NCI-H2107 (cell line): ENCODE measurements at places on chromosomes 12 and 14.

DNA sequence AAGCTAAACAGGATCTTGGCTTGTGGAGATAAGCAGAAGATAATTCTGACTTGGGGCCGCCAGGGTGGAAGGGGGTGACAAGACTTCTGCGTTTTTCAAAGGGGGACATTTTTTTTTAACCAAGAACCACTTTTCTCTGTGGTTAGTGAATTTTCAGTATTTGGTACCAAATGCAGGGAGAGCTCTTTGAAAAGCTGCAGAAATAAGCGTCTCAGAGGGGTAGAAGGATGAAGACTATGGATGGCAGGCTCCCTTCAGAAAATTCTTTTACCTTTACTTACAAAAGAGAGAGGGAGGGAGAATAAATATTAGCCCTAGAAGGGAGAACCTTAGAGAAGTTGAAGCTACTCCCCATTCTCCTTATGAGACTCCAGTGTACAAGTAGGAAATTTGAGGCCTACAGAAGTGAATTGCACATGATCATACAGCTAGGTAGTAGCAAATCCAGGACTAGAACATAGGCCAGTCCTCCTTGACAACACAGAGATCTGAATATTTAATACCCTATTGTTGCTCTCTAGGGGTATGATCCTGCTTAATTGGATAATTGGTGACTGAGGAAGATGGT, 840 bp downstream of the MRPL52 start:
- DNase-seq = no peak

- no peak for DNase-seq
Observed at GRCh38 chr14:99276482-99276881, 4.5 kb upstream of the BCL11B start.

DNA sequence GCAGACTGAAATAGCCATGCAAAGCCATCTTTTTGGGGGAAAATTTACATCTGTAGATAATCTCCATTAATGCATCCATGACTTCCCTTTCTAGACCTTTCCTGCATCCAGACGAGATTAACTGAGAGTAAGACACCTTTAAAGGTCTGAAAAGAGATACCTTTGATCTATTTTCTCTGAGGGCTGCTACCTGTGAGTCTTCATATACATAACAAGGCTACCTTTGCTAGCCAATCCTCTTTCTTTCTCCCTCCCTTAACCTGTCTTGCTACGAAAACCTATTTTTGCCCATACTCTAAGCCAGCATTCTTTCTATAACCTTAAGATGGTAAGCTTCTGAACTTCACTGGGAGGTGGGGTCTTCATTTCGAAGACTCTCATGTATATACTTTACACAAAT, 908.5 kb upstream of the FBXO33 start:
- no peak for DNase-seq

GRCh38 chr12:50065726-50066310, 8.4 kb downstream of the ASIC1 start:
- DNase-seq = no peak

DNA sequence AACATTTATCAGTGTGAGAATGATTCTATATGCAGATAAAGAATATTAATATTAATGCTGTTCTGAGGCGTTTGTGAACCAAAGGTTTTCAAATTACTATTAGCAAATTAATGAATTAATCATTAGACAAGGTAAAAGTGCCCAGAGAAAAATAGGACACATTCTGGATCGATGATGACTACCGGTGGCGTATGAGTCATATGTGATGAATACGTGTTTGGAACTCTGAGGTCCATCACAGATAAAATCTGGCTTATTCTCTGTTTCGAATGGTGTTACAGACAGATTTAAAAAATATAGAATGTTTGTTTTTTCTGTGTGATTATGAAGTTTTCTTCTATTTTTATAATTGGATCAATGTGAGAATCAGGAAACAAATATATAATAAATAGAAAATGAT, 79.2 kb upstream of the RTL1 start:
- DNase-seq = no peak

DNA sequence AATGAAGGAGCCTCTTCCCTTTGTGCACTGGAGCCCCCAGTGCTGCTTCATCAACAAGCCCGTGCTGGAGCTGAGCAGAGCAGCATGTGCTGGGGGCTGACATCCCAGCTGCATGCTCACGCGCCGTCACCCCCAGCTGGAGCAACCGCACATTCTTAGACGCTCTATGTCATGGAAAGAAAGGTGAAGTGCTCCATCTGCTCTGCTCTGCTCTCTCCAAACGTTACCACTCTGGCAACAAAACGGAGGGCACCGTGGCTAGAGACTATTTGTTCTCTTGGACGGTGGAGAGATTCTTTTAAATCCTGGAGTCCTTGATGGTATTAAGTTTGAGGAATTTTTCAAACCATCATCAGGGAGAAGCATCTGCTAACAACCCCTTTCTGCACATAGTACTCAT, 208.4 kb downstream of the C12orf75 start:
- DNase-seq = no peak

GRCh38 chr12:93199831-93200236, 177.9 kb upstream of the NUDT4 start:
- no peak for DNase-seq

DNA sequence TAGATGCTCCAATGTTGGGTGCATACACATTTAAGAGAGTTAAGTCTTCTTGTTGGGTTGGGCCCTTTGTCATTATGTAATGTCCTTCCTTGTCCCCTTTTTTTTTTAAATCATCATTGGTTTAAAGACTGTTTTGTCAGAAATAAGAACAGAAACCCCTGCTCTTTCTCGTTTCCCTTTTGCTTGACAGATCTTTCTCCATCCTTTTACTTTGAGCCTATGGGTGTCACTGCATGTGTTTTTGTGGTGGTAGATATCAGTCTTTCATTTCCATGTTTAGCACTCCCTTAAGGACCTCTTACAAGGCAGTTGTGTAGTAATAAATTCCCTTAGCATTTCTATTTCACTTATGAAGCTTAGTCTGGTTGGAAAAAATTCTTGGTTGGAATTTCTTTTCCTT, 47.4 kb downstream of the RTN1 start:
- DNase-seq = no peak

DNA sequence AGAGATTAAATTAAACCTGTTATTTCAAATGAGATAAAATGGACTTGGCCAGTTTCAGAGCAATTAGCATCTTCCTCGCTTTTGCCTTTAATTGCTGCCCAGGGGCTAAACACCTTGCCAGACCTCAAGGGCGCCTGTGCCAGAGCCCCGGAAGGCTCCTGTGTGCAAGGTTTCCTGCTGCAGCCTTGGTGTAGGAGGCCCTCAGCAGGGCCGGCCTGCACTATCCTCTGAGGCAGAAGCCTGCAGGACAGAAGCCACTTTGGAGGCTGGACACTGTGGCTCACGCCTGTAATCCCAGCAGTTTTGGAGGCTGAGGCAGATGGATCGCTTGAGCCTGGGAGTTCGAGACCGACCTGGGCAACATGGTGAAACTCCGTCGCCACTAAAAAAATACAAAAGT, 150.4 kb downstream of the CALM1 start:
- DNase-seq = no peak

- DNase-seq = no peak
Observed at GRCh38 chr12:45697371-45697770, 32.1 kb upstream of the ARID2 start.

- no peak for DNase-seq
Observed at GRCh38 chr14:66600416-66600815, 92.5 kb downstream of the GPHN start.

GRCh38 chr12:19946550-19946949, 421.8 kb upstream of the PDE3A start:
- DNase-seq = no peak

DNA sequence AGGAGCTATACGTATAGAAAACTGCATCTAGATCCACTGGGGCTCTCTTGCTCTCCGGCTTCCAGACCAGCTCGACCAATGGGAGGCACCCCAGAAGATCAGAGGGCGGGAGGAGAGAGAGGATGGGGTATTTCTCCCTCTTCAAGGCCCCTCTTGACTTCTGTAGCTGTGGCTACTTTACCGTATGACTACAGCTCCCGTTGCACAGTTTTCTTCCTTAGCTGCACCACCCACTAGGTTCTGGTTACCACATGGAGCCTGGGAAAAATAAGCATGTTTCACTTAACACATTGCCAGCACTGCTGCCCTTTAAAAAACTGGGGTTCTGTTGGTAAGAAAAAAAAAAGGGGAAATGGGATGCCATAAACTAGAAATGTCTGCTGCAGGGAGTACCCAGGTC, 214.4 kb downstream of the TBX5 start:
- DNase-seq = no peak

- DNase-seq = no peak
Observed at GRCh38 chr14:96649327-96649601, 147.1 kb downstream of the PAPOLA start.

DNA sequence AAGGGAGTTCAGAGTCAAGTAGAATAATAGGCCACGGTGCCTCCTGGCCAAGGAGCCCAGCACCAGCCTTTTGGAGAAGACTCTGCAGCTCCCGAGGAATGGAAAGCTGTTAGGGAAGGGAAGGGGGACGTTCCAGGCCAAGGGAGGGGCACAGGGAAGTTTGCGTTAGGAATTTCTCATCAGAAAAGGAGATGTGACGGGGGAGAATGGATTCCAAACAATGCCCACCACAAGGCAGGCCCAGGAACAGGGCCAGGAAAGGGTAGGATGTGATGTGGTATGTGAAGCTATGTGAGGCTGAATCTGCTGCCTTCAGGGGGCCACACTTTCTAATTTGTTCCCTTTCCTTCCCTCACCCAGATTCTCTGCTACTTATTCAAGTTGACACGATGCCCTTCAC, 46.0 kb downstream of the DGLUCY start:
- DNase-seq = no peak

DNA sequence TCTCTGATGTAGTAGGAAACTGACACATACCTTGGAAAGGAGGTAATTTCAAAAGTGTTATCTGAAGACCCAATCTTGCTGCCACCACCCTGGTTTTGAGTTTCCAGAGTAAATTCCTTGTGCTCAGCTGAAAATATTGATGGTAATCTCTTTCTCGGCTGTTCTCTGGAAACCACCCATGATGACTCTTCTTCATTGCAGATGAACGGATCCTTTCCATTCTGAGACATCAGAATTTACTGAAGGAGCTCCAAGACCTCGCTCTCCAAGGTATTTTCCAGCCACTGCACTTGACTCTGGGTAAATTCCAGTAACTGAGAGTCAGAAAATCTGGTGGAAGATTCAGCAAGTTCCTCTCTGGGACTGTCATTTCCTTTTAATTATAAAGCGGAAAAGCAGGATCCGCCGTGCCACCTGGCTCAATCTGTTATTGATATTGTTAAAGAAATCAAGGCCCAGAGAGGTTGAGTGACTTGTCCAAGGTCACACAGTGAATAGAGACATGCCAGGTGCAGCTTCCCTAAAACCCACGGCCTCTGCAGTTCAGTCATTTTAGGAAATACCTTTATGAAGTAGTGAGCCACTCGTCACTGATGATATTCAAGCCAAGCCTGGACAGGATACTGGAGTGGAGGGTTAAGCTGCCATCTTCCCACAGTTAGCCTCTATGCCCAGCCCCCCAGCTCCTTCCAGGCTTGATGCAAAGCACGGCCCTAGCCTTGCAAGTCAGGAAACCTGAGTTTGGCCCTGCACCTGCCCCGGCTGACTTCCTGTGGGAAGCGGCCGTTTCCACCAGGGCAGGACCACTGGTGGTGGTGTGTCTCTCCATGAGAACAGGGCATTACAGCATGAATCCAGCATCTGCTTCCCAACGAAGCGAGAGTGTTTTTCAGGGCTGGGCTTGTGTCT, 4.7 kb downstream of the CHGA start:
- DNase-seq = no peak

DNA sequence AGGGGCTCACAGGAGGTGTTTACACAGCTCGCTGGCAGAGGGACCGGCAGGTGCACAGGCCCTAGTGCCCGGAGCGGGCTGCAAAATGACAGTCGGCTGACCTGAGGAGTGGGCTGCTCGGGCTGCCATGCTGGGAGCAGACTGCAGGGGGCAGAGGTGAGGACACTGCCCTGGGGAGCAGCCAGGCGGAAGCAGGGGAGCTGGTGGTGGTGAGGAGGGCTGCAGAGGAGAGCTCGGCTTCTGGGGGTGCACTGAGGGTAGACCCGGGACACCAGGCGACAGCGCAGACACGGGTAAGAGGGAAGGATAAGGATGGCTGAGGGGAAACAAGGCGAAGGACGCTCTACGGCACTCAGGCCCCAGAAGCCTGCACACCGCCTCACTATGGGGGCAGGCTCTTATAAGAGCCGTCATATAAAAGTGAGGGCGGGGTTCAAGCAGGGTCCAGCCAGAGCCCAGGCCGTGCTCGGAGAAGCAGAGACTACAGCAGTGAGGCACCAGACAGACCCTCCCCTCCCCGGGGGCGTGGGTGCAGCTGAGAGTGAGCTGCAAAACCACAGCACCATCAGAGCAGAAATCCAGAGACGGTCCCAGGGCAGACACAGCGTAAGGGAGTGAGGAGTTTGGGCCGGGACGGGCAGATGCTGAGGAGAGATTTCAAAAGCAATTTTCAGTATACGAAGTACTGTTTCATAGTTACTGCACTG, 62.5 kb downstream of the CCDC88C start:
- peak; percentile 90 for DNase-seq

DNA sequence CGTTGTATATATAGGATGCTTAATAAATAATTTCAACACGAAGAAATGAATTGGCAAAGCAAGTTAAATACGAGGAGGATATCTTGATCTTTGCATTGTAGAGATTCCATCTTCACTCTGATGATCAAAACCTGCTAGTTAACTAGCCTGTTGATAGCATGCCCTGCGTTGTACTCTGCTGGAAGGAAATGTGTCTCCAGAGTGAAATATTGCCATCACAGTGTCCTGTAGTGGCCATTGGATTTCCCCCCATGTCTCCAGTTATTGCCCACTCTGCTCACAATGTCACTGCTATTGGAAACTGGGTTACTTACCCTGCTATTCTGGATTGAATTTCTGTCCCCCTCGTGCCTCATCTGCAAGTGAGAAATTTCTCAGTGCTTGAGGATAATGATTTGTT, 109.6 kb downstream of the PLEKHA5 start:
- DNase-seq = no peak

- DNase-seq = no peak
Observed at GRCh38 chr12:103783744-103784664, 57.0 kb downstream of the NT5DC3 start.

- DNase-seq = no peak
Observed at GRCh38 chr12:117342682-117343081, 18.7 kb downstream of the NOS1 start.
